Activated T-cell treated with anti-CD3 and anti-CD28 coated beads, Interleukin-2, amount 50 U/mL, for 1 hour (primary cell): ENCODE measurements at places on chromosomes 13 and 19.

DNA sequence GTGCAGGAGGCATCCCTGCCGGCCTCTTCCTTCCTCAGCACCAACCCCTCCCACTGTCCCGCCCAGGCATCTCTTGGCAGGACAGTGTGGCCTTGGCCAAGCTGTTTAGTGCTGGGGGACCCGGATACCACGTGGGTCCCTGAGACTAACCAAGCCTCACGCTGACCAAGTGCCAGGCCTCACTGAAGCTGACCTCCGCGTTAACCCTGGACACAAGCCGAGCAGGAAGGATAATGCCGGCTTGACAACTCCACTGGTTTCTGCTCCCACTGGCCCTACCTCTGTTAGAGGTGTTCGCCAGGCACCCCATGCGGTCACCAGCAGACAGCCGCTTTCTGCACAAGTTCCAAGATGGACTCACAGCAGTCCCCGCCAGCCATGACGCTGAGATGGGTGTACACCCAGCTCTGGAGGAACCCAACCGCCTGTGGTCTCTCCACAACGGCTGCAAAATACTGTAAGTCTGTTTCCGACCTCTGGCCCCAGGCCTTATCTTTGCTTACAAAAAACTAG lies 12.4 kb downstream of the GRTP1 start:
- no peak for DNase-seq

DNA sequence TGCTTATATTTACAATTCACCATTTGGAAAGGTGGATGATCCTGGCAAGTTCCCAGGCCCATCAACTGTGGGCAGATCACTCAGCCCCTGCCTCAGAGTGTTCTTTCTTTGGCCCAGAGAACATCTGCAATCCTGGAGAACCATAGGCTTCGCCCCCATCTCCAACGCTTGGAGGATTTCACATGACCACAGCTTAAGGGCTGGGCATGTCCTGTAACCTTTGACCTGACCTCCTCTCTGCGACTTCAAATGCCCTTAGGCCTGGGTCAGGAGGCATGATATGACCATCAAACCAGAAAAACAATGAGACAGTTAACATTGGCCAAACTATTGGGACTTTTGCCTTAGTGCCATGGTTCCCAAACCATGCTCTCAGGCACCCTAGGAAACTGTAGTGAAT lies 7.2 kb upstream of the MBNL2 start:
- no peak for DNase-seq

DNA sequence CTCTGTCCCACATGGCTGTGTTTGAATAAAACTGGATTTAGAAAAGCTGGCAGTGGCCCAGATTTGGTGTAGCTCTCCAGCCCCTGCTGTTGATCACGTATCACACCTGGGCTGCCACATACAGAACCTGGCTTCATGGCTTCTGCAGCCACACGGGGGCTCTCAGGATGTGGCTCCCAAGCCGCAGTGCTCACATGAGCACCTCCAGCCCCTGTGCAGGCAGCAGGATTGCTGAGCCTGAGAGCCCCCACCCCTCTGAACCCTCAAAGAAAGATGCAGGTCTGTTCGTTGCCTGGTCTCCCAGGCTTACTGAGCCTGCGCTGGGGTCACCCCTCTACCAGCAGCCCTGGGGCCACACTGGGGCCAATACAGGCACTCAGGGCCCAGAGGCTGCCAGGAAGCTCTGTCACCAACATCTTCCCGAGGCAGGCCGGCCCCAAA lies 2.7 kb downstream of the PLEKHF1 start:
- peak; percentile 71 for DNase-seq

GRCh38 chr13:30292325-30292724 lies 15.0 kb downstream of the KATNAL1 start:
- DNase-seq, result no peak

GRCh38 chr19:3710265-3710812 lies 2.2 kb downstream of the TJP3 start:
- DNase-seq, result no peak
